ENCODE measurements at places on chromosomes 3 and 15.

GRCh38 chr3:7876741-7877297 lies 624.8 kb upstream of the LMCD1 start:
- no peak for DNase-seq

- DNase-seq, result no peak
Measured at GRCh38 chr15:31366169-31366734, 39.6 kb downstream of the KLF13 start.

- no peak for DNase-seq
Measured at GRCh38 chr3:58010562-58010961, 2.3 kb downstream of the FLNB start.

DNA sequence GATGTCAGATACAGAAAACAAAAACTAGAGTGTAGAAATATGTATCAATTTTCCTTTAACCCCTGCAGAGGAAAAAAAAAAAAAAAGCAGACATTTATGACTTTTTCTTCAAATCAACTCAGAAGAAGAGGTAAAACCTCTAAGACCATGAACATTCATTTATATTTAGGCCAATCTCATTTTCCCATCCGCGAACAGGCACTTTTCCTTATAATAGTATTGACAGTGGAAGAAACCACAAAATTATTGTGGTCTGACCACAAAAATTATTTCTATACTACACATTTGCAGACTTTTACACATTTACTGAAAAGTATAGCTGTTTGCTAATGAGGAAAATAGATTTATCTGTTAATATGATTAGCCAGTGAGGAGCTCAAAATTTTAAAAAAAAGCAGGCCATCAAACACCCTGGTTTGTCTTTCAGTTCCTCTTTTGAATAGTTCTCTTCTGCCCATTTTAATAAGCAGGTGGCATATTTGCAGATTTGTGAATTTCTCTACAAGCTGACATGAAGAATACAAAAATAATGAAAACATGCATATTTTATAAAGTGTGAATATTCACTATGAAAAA lies 5.7 kb downstream of the OSBPL11 start:
- DNase-seq, result no peak

GRCh38 chr15:99536422-99537040 lies 29.3 kb upstream of the MEF2A start:
- no peak for DNase-seq

DNA sequence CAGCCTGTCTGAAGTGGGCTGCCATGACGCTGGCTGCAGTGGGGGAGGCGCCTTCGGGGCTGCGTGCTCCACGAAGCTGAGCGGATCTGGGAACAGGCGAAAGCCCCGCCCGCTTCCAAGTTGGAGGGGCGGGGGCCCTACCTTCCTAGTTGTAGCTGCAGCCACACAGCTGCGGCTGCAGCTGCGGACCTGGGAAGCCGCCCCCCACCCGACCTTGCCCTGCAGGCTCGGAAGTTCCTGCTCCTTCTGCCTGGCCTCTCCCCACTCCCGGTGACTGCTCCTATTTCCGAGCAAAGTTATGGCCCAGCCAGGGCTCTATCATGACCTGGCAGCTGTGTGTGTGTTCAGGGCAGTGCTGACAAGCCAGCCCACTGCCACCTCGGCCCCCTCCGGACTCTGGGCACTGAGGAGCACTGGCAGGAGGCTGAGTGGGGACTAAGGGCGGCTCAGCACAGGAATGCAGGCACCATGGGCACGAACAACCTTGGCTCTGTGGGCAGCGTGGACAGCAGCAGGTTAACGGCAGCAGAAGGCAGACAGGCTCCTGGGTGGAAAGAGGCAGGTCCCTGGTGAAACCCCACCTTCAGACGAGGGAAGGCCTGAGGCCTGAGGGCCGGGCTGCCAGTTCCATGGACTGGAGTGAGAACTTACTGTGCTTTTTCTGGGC lies 352.4 kb upstream of the TMCO5A start:
- DNase-seq, result no peak

DNA sequence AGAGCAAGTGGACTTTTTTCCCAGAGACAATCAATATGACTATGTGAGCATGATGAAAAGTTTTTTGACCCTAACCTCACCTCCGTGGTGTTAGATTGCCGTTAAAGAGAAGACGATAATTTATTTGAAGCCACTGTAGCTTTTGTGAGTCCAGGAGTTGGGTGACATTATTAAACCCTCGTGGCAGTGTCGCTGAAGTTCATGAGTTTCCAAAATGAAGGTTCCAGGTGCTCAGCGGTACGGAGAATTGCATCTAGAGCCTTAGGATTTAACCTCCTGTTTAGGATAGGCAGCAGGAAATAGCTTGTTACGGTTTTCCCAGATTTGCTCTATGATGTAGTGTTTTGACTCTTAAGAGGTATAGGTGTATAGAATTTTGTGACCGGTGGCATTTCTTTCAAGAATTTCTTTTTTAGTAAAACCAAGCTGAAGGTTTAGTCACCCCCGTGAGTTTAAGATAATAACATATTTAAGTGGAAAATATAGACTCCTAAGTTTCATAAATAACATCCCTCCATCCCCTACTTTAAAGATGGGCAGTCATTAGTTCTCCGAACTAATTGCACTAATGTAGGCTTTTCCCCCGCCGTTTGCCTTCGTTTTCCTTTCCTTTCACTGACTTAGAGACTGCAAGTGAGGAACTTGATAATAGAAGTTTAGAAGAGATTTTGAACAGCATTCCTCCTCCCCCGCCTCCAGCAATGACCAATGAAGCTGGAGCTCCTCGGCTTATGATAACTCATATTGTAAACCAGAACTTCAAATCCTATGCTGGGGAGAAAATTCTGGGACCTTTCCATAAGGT lies 2.0 kb downstream of the SMC4 start:
- DNase-seq, result peak; percentile 15

DNA sequence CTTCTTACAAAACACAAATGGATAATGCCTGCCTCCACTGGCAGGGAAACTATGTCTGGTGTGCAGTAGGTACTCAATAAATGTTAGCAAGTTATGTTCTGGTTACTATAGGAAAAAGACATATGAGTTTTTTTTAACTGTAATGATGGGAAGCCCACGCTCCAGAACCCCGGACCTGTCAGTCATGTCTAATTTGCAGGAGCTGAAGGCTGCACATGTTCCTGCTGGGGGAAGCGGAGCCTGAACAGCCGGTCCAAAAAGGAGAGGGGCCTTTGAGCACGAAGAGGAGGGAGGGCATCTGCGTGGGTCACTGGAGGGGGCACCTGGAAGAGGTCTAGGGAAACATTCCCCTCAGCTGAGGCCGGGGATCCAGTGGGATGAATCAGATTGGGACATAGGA lies 113.2 kb downstream of the DGKG start:
- no peak for DNase-seq

DNA sequence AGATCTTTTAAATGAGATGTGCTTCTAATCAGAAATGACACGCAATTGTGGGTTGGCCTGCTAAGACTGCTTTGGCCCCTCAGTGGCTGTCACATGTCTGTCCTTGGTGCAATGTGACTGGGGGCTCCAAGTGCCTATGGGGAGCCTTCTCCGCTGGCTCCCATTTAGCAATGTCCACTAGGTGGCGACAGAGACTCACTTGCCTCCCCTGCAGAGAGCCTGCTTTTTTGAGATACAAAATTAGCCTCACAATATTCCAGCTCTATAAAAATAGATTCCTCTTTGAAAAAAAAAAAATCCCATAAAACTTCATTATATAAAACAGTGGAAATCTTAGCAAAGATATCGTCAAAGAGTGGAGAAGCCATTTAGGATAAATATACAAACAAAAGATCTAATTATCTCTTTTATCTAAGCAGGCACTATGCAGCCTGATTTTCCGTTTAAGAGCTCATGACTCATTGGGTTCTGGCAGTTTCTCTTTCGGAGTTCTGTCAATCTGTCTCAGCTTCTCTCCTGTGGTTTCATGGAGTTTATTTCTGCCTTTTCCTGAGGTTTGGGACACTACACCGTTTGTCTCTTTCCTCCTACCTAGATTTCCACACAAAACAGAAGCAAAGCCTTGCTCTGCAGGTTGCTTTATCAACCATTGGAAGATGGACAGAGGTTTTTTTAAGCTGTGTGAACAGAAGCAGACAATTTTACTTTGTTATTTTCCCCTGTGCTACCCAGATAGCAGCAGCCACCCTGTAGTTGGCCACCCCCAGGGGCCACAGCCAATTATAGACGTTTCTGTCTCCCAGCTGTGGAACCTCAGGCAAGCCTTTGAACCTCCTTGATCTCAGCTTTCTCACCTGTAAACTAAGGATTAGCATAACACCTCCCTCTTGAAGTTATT lies 68.4 kb upstream of the TNFAIP8L3 start:
- peak; percentile 83 for DNase-seq

- no peak for DNase-seq
Measured at GRCh38 chr15:44735482-44736180, 697 bp upstream of the TRIM69 start.

DNA sequence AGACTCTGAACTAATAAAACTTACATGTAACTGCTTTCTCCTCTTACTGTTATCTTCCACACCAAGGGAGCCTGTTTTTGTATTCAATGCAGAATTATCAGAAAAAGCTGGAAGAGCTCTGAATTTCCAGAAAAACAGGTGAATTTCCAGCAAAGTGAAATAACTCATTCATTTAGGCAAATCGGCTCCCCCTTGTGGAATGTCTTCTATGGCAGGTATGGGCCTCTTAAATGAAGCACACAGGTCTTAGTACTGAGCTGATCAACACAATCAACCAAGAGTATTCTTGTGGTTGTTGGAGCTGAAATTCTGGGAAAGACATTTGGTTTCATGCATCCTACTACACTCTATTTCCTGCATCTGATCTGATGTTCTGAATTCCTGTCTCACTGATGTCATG lies 31.0 kb upstream of the PTPRG start:
- no peak for DNase-seq

DNA sequence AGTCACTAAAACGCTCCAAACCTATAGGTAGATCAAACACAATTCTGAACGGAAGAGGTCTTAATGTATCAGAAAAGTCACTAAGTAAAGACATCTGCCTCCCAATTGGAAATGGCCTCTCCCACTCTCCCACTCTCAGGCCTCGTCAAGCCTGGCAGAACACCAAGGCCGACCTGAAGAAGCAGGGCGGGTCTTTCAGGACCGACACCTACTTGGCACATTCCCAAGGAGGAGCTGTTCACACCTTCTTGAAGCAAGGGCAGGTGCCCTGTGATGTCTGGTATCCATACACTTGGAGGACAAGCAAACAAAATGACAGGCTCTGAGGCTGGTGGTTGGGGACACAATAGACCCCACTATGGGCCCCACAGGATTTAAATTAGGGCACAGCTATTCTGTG lies 30.0 kb downstream of the XXYLT1 start:
- DNase-seq, result no peak

DNA sequence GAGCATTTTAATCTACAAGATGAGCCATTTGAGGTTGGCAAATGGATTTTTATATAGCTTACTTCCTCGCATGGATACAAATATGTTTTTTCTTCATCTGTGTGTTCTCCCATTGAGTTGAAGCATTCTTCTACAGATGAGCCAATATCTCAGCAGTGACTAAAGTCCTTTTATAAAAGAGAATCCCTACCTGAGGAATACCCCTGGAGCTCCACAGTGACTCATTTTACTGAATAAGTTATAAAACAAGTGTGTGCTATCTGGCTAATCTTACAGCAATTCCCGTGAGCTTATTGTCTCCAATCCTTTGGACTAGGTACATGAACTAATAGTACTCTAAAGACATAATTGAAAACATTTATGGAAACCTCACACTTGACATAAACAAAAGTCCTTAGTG lies 354.2 kb upstream of the BCHE start:
- DNase-seq, result no peak

- DNase-seq, result no peak
Measured at GRCh38 chr3:168828943-168829342, 733.2 kb upstream of the GOLIM4 start.

DNA sequence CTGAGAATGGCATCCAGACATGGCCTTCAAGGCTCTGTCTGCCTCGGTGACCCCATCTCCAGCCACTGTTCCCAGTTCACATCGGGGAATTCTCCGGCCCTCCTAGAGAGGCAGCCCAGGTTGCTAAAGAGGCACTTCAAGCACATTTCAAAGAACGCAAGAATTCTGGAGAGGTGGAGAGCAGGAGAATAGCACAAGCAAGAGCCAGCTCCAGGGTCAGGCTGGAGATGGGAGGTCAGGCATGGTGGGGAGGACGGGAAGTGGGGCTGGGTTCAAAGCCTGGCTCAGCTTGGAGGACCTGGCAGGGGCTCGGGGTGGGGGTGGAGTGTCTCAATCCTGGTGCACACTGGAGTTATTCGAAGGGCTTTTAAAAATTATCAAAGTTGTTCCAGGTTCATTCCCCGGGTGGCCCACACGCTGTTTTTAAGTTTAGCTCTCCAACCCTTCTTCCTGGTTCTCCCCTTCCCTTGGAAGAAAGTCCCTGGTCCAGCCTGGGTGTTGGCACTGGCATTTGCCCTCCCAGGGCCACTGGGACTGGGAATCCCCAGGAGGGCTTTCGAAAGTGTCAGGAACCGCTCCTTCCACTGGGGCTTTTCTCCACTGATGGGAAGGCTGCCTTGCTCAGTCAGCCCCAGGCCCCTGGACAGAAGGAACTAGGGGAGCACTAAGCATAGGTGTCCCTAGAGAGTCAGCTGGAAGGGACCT lies 35.8 kb downstream of the ZNF710 start:
- no peak for DNase-seq

- no peak for DNase-seq
Measured at GRCh38 chr3:107013641-107014040, 363.6 kb upstream of the CCDC54 start.

GRCh38 chr15:48283396-48284145 lies 47.7 kb upstream of the DUT start:
- DNase-seq, result no peak

DNA sequence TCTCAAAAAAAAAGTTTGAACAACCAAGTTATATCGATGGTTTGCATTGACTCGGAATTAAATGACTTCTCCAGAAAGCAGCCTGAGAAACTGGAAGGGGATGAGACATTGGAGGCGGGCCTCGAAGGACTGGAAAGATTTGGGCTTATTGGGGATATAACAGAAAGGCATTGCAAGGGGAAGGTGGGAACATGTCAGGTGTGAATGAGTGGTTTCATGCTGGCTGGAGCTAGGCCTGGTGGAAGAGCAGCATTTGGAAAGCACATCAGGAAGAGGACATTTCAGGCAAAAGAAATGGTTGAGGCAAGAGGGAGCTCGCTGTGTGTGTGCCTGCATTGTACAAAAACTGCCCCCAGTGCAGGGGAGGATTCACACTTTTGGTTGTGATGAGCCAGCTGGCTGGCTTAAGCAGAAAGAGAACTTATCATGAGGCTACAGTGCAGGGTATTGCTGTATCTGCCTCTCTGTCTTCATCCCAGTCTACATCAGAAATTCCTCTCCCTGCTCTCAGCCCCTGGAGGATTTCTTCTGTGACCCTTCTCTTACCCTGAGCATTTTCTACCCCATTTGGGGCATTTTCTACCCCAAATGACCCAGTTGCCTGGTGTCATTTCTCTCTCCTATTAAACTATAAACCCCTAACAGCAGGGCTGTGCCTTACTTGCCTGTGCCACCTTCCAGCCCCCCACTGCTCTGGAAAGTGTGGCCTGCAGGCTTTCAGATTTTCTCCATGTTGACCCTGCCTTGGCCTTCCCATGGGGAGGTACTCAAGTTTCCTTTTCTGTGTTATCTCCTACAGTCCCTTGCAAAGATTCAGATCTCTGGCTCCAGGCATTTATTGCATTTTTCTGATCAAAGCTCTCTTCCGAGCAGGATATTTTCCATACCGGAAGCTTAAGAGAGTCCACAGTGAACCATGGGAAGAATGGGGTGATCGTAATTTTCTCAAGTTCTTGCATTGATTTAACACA lies 64.4 kb upstream of the FLNB start:
- DNase-seq, result no peak

Measured in HuH-7.5 (cell line).